Activated T-helper 1 cell treated with Interleukin-2 at 50 U/mL for 16 hours (primary cell): ENCODE measurements at places on chromosomes 12 and 14.

DNA sequence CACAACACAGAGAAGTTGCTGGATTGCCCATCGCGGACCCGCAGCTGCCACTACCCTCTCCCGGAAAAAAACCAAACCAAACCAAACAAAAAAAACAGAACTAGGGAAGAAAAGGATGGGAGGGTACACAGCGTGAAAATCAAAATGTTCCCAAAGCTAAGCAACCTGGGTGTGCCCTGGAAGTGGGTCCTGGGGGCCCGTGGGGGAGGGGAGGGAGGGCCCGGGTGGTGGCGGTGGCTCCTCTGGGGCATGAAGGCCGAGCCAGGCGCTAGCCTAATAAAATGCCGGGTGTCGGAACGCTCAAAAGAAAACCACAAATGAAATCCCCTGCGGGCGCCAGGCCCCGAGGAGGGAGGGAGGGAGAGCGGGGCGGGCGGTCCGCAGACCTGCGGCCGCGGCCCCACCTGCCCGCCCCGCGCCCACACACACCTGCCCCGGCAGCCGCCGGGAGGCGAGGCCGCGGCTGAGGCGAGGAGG is 787 bp downstream of the HECTD4 start:
- DNase-seq, result peak; percentile 23

GRCh38 chr12:22272335-22273151 is 62.0 kb downstream of the ST8SIA1 start:
- no peak for DNase-seq

DNA sequence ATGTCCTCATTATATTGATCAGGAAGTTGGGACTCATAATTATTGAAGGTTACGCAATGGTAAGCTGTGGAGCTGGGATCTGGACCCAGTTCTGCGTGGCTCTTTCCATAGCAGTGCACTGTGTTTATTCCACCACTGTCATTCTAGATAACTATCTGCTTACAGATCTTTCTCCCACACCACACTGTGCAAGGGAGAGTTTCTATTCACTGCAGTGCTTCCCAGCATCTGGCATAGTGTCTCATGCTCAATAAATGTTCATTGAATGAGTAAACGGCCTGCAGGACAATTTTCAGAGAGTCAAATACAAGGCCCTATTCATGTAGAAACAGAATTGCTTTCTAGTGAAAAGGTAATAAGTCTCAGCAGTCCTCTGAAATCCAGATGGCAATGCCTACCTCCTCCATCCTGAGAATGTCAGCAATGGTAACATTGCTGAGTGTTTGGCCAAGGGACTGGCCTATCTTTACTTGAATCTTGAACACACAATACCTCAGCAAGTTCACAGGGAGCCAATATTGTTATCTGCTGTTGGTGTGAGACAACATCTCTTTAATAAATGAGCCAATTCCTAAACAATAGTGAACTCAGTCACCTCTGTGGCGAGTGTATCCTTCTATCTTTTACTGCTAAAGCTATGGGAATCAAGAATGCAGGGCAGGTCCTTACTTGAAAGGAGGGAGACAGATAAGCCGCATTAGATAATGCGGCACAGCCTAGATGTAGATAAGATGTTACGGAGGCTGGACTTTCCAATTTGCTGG is 332.4 kb upstream of the PRICKLE1 start:
- DNase-seq, result no peak

DNA sequence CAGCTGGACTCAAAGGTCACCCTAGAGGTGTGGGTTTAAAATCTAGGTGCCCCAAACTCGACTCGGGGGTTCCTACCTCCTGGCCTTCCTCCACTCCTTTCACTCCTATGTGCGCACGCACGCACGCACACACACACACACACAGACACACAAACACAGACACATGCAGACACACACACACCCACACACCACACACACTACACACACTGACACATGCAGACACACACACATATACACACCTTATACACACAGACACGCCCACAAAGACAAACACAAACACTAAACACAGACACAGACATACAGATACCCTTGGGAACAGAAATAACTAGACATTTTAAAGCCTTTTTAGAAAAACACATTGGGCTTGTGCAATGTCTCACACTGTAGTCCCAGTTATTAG is 31.8 kb downstream of the GSC start:
- no peak for DNase-seq

GRCh38 chr14:61478971-61479473 is 157.6 kb downstream of the PRKCH start:
- DNase-seq, result no peak

GRCh38 chr12:119589634-119590033 is 3.9 kb upstream of the TMEM233 start:
- DNase-seq, result no peak

DNA sequence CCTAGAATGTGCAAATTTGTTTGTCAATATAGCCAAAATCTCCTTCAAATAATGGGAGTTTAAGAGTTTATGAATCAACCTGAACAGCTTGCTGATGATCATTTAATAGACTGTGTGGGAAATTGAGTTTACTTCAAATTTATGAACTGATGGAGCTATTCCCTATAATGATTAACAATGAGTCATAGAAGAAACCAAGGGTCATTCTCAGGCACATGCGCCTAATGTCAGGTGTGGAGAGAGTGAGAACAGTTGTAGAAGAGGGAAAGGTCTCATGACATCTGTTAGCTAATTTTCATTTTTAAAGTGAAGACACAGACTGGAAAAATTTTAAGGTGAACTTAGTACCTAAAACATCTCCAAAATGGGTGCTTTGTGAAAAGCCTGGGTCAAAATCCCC is 191.8 kb downstream of the BMP4 start:
- DNase-seq, result no peak

DNA sequence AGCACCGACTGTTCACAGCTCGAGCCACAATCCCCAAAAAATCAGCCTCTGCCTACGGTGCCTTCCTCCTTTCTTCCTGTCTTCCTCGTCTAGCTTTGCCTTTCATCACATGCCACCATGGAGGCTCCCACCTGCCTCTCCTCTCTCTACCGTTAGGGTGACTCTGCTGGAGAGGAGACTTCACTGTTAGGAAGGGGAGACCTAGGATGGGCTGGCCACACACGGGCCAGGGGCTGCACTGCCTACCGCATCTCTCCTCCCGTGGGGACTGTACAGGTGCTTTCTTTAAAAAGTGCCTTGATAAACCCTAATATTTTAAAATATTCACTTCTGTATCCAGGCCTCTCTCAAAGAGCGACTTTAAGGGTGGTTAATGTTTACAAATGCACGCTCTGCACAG is 1104.7 kb downstream of the BCL11B start:
- DNase-seq, result no peak

DNA sequence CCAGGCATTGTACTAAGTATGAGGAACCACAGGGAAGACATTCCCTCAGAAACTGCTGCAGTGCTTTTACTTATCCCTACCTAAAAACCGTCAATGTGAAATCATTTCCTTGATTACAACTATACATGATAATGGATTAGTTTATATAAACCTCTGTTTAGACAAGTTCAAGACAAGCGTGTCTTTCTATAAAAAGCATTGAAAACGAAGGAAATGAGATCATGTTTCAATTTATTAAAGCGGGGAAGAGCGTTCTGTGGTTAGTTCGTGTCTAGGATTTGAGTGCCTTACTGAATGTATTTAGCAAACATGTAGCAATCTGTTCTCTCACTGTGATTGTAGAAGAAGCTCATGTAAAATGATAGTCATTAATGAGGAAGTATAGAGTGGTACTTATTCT is 37.5 kb downstream of the GALC start:
- DNase-seq, result no peak

DNA sequence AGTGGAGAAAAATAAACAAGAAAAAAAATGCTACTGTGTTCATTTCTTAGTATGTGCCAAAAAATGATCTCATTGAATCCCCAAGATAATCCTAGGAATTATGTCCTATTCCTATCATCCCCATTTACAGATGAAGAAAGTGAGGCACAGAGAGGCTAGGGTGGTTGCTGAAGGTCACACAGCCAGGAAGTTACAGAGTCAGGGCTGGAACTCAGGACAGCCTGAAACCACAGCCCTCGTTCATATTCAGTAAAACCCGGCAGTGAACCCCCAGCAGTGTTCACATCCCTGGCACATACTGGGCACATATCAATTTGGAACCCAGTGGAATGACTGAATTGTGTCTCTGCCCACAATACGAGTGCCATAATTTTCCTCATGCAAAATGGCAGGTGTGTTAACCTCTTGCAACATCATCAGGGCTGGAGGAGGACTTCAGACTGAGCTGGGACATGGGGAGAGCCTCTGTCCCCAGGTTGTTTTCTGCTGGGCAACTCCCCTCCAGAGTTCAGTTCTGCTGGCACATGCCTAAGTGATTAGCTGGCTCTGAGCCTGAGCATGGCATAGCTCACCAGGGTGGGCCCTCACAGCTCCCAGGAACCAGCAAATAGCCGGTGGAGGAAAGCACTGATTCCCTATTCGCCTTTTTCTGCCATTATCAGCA is 2.0 kb upstream of the PPP1CC start:
- no peak for DNase-seq

DNA sequence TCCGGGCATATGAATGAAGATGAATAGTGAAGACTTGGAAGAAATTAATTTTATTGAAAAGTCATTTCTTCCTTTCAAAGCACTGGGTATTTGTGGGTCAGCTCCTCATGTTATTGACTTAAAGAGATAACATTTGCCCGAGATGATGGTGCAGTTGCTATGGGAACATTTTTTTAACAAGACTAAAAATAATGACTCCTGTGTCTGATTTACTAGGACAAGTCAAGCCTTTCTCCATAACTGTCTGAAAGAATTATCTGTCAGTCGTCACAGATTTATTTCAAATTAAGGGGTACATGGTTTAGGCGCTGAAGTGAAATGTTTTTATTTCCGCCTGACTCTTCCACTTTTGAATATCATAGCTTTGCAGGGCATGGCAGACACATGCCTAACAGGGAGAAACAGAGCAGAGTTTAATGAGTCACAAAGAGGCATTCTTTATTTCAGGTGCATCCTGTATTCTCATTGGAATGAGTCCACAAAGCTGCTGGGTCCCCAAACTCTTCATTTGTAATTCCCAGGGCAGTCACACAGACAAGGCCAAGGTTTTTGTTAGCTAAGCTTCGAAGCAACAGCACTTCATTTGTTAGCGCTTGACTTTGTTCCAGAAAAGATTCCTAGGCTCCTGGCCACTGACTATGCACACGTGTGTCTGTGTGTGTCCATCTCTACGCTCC is 4.3 kb upstream of the GPHB5 start:
- DNase-seq, result no peak

GRCh38 chr12:13566292-13566691 is 369.8 kb downstream of the EMP1 start:
- no peak for DNase-seq

DNA sequence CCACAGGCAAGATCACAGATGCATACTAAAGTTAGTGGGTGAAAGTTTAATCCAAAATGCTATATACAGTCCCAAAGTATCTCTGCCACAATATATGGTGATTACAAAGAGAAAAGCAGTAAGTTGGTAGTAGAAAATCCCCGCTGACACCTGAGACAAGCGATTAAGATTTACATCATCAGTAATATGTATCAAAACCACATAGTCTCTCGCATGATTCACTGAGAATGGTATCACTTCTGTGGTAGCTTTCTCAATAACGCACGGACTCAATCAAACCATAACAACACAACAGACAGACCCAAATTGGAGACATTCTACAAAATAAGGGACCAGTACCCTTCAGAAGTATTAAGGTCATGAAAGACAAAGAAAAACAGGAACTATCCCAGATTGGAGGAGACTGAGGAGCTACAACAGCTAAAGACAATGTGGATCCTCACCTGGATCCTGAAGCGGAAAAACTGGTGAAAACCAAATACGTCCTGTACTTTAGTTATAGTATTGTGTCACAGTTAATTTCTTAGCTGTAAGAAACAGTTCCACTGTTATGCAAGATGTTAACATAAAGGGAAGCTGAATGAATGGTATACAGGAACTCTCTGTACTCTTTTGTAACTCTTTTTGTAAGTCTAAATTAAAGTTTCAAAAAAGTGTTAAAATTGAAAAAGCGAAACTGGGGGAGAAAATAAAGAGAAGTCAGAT is 51.0 kb downstream of the SPTLC2 start:
- no peak for DNase-seq

GRCh38 chr14:95549656-95550585 is 15.1 kb downstream of the GLRX5 start:
- DNase-seq, result no peak

DNA sequence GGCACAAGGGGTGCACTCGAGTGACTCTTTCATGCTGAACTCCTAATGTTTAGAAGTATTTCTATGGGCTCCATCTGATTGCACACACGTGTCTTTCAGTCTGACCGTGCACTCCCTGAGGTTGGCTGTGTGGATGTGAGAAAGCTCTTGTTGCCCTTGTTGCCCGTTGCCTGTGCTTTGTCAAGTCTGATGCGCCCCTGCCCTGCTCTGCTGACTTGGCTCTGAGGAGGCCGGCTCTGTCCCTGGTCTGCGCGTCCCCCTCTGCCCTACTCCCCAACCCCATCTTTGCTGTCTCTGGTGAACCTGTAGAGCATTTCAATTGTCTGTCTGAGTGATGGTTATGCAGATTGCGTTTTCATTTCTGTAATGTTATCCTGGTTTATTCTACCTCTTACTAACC is 802.3 kb downstream of the NRXN3 start:
- DNase-seq, result no peak
